ENCODE measurements at places on chromosomes 1 and 21. TPM values are rescaled to one million over a fixed set of nuclear protein-coding genes. Genes with fewer than 3 reads are reported as not detected.
A peak's percentile ranks its signal among the peaks of the same experiment; 100 is the strongest.

INKA2 gene
- total RNA-seq = 4.4 TPM

DNA sequence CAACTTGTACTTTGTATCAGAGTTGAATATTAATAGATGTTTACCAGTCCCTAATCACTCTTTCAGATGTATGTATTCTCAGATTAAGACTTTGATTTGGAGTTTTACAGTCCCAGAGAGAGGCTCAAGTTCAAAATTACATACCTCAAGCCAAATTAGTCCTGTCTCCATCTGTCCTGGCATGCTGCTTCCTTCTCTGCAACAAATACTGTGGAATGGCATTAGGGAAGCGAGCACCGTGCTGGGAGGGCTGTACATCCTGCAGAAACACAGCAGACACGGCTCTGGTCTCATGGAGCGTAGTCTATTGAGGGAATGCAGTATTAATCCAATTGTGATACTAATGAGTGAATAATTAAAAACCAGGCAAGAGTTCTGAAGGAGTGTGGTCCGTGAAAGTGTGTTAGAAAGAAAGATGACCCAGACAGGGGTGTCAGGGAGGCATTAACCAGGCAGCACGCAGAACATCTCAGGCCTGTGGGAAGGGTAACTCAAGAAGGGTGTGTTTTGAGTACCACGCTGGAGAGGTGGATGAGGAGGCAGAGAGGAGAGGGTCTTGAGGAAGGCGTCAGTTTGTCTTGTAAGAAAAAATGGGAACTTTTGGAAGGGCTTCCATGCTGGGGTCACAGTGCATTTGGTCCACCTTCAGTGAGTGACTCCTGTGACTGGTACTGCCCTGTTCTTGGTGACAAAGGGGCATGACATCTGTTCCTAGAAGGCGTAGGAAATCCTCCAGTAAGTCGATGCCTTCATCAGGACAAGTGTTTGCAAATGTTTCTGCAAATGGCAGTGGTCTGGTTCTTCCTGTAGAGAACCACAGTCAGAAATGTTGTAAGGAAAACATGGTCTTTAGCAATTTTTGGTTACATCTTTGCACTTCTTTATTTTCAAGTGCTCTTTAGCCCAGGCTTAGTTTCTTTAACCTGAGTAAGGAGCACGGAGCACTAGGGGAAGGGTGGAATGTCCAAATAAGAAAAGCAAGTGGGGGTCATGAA is 1.6 kb downstream of the RAB4A start:
- DNase-seq = no peak

PTPN22 gene
- 0.62 TPM for total RNA-seq

DNA sequence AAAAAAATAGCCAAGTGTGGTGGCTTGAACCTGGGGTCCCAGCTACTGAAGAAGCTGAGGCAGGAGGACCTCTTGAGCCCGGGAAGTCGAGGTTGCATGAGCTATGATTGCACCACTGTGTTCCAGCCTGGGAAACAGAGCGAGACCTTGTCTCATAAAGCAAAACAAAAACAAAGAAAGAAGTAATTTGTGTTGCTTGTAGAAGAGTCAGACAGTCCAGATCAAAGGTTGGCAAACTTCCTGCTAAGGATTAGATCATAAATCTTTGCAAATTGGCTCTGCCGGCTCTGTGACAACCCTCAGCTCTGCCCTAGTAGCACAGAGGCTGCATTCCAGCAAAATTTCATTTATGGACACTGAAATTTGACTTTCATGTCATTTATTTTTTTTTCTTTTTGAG is 19.0 kb upstream of the MFN2 start:
- no peak for DNase-seq

- peak; percentile 9 for DNase-seq
These were observed 54.0 kb downstream of the ZNHIT6 start for GRCh38 chr1:85654066-85654782.

DNA sequence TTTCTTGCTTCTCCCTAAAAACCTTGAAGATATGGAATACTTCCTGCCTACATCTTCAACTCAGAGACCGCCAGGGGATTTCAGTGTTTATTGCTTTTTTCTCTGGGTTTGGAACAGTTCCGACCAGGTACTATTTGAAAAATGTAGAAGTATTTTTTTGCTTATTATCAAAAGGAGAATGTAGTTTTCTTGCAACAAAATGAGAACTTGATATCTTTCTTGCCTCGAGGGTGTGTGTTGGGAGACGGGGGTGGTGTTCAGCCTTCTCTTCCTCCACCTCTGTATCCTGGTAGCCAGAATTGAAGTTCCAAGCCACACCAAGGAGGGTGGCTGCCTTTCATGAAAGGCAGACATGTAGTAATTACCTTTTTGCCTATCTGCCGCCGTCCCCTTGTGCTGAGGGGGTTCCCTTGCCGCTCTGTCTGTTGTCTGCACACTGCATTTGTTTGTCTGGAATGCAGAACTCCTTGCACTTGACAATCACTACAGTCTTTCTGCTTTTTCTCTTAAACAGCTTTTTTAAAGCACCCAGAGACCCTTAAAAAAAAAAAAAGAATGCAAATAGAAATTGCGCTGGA is 212.1 kb downstream of the PBX1 start:
- no peak for DNase-seq

TSPEAR gene
- 0.08 TPM for total RNA-seq

DNA sequence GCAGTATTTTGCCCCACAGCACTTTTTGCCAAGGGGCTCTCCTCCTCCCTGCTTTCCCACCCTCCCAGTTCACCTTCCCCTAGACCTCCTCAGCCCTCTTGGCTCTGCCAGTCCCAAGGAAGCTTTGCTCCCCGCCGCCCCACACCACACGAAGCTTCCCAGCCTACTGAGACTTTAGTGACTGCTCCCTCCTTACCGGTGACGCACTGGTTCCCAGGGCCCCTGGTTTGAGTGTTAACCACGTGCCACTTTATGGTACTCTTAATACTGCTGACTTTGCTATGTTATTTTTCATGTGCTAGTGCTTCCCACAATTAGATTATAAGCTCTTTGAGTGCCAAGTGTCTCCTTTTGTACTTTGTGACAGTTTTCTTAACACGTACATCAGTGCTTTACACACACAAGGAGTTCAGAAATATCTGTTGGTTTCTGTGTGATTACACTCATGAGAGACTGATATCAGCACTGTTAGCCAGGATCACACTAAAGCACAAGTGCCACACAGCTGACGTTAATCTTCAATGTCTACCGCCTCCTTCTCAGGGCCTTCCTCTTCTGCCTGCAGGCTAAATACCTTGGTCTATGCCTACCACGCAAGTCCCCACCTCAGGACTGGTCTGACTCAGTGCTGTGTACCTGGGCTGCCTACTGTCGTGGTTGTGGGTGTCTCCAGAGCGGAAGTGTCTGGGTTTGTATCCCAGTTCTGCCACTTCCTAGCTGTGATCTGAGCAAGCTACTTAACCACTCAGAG is 61.0 kb downstream of the DNTTIP2 start:
- no peak for DNase-seq

DNA sequence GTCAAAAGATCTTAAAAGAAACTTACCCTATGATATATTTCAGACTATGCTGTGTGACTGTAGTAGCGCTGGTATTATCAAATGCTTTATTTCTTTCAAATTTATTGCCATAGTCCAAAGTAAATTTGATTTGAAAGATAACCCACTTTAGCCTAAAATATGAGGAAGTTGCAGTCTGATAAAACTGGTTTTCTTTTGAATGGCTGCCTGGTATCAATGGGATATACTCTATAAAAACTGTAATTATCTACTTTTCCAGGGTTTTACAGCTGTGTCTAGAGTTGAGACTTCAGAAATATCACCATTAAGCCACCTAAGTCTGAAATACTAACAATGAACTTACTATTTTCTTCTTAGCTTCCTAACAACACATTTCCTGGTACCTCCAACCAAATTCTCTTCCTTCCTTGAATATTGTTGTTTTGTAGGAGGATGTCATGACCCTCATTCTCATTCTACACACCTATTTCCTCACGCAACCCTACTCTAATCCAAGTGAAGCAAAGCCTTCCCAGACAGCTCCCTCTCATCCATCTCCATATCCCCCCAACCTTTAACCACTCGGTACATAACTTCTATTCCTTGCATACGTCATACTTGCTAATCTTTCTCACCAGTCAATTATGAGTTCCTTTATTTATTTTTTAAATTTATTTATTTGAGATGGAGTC is 17.0 kb downstream of the KDM5B start:
- no peak for DNase-seq

CR1L gene
- total RNA-seq = not detected

GRCh38 chr1:85464497-85465098 is 361 bp downstream of the DDAH1 start:
- peak; percentile 9 for DNase-seq

GRCh38 chr1:167601442-167602383 is 28.3 kb upstream of the RCSD1 start:
- DNase-seq = peak; percentile 12

DNA sequence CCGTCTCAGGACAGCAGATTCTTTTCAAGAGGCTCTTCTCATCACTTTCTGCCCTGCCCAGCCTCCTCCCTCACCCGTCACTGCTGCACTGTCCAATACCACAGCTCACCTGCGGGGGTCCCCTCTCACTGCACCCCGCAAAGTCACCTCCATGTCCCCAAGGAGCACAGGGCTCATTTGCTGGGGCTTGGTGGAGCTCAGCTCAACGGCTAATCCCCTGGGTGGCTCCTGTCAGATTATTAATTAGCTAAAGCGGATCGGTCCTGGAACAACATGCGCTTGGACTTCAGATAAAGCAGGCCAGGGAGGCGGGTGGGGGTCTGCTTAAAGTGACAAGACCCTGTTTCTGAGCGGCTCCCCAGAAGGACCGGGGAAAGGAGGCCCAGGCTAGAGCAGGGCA is 43.1 kb downstream of the CASZ1 start:
- no peak for DNase-seq

NHLH2 gene
- not detected for total RNA-seq

GABPA gene
- total RNA-seq = 22.8 TPM

- DNase-seq = no peak
These were observed 10.4 kb downstream of the CLEC20A start for GRCh38 chr1:178486100-178487069.

GRCh38 chr1:226532553-226532952 is 16.0 kb upstream of the STUM start:
- DNase-seq = no peak

- DNase-seq = no peak
These were observed 20.5 kb upstream of the PTGS2 start for GRCh38 chr1:186700722-186701121.
